ENCODE measurements at places on chromosomes 16 and 17.

- DNase-seq: no peak
Observed at GRCh38 chr17:57439651-57440050, 183.3 kb downstream of the MSI2 start.

DNA sequence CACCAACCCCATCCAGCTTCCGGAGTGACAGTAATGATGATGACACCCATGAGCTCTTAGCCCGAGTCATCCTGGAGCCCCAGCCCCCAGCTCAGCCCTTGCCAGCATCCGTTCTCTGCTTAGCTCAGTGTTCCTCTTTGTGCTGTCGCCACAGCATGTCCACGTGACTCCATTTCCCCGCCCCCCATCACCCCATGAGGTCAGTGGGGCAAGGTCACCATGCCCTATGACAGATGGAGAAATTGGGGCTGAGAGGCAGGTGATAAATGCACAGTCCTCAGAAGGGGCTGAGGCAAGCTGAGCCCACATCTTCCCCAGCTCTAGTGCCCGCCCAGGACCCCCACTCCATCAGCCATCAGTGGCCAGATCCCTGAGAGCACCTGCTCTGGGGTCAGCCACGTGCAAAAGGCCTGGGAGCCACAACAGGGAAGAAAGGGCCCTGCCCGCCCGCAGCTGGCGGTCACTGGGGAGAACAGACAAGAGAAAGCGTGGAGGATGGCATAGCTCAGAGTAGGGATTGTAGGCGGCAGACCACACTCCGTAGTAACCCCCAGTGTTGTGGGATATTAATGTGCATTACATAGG lies 17.1 kb downstream of the ITGB4 start:
- no peak for DNase-seq

DNA sequence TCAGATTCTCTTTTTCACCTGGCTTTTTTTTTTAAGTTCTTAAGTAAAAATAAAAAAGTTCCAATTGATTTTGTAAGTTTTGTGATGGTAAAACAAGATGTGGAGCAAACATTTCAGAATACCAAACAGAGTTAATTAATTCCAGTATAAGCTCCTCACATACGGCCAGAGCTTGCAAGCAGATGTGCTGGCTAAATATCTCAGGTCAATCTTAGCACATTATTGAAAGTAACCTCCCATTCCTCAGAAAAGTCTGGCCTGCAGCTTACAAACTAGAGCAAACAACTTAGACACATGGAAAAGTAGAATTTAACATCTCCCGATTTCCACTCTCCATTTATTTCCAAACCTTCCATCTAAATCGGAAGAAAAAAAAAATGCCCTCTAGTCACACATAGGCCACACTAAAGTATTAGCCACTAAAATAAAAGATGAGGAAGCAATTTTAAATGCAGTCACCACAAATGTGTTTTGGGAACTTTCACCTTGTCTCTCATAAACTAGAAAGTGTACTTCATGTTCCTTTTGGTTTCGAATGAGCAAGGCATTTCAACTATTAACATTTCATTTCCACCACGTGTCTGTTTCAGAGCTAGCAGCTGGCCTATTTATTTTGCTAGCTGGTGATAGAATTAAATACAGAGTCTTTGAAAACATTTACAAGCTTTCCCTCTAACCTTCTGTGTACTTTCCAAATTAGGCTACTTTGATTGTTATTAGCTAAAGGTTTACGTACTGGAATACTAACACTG lies 143.3 kb downstream of the STX8 start:
- DNase-seq: no peak

DNA sequence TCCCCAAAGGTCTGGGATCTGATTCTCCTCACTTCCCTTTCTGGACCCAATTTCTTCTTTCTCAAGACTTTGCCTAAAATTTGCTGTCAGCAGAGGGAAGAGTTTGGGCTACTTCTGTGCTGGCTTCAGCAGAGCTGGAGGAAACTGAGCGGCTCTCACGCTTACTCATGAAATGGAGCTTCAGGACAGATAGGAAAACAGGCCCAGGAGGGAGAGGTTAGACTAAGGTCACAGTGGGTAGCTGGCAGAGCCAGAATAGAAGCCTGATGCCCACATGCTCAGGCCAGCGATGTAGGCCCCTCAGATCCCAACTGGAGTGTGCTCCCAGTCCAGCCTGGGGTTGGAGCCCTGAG lies 593 bp downstream of the SLC38A7 start:
- no peak for DNase-seq

DNA sequence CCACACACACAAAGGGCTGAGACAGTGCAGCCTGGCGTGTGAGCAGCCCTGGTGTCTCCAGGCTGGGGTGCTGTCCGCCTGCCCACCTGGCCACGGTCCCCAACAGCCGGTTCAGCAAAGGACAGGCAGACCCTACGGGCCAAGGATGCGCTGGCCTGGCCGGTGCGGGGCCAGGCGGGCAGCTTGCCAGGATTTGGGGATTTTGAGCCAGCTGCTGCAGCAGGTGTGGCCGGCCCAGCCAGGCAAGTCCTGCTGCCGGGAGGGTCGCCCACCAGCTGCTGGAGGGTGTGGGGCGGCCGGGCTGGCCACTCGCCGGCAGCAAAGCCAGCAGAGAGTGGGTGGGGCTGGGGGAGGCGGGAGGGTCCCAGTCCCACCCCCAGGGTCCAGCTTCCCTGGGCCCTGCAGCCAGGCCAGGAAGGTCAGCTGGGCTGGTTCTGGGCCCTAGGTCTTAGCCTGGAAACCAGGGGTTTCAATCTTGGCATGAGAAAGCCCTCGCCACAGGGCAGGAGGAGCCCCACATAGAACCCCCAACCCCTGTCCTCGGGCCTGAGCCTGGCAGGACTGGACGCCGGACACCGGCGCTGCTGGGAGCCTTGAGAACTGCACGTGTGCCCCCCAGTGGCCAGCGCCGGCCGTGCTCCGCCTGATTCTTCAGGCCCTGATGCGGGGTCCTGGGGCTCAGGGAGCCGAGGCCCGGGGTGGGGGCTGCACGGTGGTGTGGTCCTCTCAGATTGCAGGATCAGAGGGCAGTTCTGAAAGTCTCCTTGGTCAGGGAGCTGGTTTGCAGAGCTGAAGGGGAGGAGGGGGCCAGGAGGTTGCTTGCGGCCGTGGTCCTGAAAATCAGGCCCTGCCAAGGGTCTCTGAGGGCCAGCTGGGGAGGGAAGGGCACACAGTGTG lies 17.6 kb upstream of the SSTR5 start:
- peak; percentile 5 for DNase-seq
